ENCODE measurements at places on chromosomes 5 and 9.

- peaks cover under 1% of the 10 kb centered on the region for H3K4me1 ChIP-seq
- H3K27me3 ChIP-seq, result no peaks in the 10 kb centered on the region
- H3K27ac ChIP-seq, result no peak overlapping the region
- no peak for DNase-seq
- no peaks in the 10 kb centered on the region for H3K36me3 ChIP-seq
These were observed 171.0 kb downstream of the MSX2 start for GRCh38 chr5:174895360-174895759.

DNA sequence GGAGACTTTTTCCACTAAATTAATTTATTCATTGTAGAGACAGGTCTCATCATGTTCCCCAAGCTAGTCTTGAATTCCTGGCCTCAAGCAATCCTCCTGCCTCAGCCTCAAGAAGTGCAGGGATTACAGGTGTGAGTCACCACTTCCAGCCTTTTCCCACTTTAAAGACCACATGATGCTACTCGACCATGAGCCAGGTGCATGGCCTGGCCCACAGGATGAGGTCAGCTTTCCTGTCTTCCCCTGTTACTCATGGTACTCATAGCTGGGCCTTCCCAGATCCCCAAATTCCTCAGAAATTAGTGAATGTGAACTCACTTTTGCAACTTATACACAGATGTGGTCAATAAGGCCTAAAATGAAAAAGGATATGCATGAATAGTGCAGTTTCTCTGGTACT, 395.9 kb downstream of the SEMA5A start:
- peaks cover 20% of the 10 kb centered on the region for H3K4me1 ChIP-seq
- H3K36me3 ChIP-seq, result no peaks in the 10 kb centered on the region
- H3K27ac ChIP-seq, result peak overlapping the region; percentile 71

GRCh38 chr9:38066914-38067858, 1.8 kb downstream of the SHB start:
- peaks cover 27% of the 10 kb centered on the region for H3K4me1 ChIP-seq
- no peak for DNase-seq
- no peaks in the 10 kb centered on the region for H3K27me3 ChIP-seq
- peak overlapping the region; percentile 74 for H3K4me3 ChIP-seq

GRCh38 chr9:82894548-82894947, 168.4 kb downstream of the RASEF start:
- no peak for DNase-seq
- no peaks in the 10 kb centered on the region for H3K36me3 ChIP-seq
- no peaks in the 10 kb centered on the region for H3K27me3 ChIP-seq
- no peak overlapping the region for H3K4me3 ChIP-seq
- H3K27ac ChIP-seq, result no peak overlapping the region
- H3K4me1 ChIP-seq, result no peaks in the 10 kb centered on the region

DNA sequence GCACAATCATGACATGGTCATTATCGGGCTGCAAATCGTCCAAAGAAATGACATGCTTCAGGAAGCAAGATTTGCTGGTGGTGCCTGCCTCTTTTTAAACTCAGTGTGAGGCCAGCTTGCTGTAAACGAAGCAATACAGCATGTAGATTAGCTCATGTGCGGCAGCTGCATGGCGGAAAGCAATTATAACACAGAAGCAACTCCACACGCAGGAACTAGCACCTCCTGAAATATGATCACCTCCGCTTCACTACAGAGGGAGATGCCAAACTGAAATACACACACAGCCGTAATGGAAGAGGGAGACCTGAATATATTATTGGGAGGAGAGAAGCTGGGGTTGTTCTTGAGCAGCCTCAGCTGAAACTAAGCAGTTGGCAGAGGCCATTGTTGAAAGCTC, 312.5 kb downstream of the PSAT1 start:
- no peak for DNase-seq
- H3K36me3 ChIP-seq, result no peaks in the 10 kb centered on the region

DNA sequence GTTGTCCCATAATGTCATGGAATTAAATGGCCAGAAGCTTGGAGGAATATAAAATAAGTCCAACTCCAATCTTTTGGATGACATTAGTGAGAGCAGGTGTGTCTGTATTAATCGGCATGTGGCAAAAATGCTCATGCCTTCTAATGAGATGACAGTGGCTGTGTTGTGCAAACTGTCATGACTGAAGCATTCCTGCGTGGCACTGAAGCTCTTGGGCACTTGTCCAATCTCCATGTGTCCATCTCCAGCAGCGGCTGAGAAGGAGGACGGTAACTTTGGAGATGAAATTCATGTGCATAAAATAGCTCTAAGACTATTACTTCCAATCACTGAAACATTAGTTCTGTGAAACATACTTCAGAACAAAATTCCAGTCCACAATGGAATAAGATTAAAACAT, 697.5 kb upstream of the GRAMD2B start:
- H3K4me1 ChIP-seq, result no peaks in the 10 kb centered on the region
- no peak for DNase-seq
- H3K36me3 ChIP-seq, result no peaks in the 10 kb centered on the region
- H3K27ac ChIP-seq, result no peak overlapping the region
- no peak overlapping the region for H3K4me3 ChIP-seq
- no peaks in the 10 kb centered on the region for H3K27me3 ChIP-seq

DNA sequence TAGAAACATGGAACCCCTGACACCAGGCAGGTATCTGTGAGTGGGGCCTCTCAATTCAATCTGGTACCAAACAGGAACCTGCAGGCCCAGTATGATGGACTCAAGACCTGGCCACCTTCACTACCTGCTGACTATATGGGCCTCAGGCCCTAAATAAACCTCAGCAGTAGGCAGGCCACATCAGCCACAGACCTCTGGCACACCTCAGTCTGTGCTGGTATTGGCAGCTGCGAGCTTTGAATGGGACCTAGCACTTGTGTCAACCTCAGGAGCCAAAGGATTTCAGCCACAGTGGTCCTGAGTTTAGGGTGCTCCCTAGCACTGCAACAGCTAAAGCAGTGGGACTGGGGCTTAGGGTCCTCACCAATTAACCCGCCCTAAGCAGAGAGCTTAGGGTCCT, 325.5 kb downstream of the ZNF608 start:
- H3K27me3 ChIP-seq, result no peaks in the 10 kb centered on the region
- no peak overlapping the region for H3K4me3 ChIP-seq
- no peak overlapping the region for H3K27ac ChIP-seq
- no peaks in the 10 kb centered on the region for H3K4me1 ChIP-seq

- no peak overlapping the region for H3K27ac ChIP-seq
- H3K4me1 ChIP-seq, result peaks cover 10% of the 10 kb centered on the region
- H3K27me3 ChIP-seq, result no peaks in the 10 kb centered on the region
- no peaks in the 10 kb centered on the region for H3K36me3 ChIP-seq
- no peak for DNase-seq
- H3K4me3 ChIP-seq, result no peak overlapping the region
These were observed 81.0 kb upstream of the TLE4 start for GRCh38 chr9:79490657-79491248.

DNA sequence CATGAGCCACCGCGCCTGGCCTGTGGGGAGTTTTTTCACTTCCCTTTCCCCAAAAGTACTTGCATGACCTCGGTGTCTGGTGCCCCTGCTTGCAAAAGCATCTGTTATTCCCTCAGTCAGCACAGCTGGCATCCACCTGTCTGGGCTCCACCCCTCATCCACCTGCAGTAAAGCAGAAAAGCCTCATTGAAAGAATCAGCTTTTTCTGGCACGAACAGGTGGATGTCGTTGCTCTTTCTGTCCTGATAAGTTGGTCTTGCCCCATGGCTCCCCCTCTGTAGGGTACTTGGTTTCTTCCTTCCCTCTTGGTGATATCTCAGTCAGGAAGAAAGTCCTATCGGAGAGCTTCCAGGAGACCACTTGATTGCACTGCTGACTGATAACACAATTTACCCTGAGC, 37.4 kb downstream of the WWC1 start:
- DNase-seq, result no peak
- no peak overlapping the region for H3K27ac ChIP-seq
- no peaks in the 10 kb centered on the region for H3K27me3 ChIP-seq
- H3K4me3 ChIP-seq, result no peak overlapping the region
- peaks cover 46% of the 10 kb centered on the region for H3K4me1 ChIP-seq
- peaks cover 5% of the 10 kb centered on the region for H3K36me3 ChIP-seq

- no peak overlapping the region for H3K4me3 ChIP-seq
- H3K27ac ChIP-seq, result no peak overlapping the region
- H3K27me3 ChIP-seq, result no peaks in the 10 kb centered on the region
- no peak for DNase-seq
These were observed 8.9 kb downstream of the AGXT2 start for GRCh38 chr5:35038891-35039290.

- no peak for DNase-seq
- H3K36me3 ChIP-seq, result no peaks in the 10 kb centered on the region
- no peak within 1 kb of the TSS for H3K27ac ChIP-seq
- no peaks in the 10 kb centered on the region for H3K4me1 ChIP-seq
These were observed at the start of gene ITK for GRCh38 chr5:157180374-157181264. ITK (plus strand) TSS chr5:157180840; CDS start chr5:157180978, 138 bp downstream.

- H3K36me3 ChIP-seq, result no peaks in the 10 kb centered on the region
- H3K4me1 ChIP-seq, result peaks cover 18% of the 10 kb centered on the region
- no peak overlapping the region for H3K4me3 ChIP-seq
- H3K27me3 ChIP-seq, result no peaks in the 10 kb centered on the region
- no peak overlapping the region for H3K27ac ChIP-seq
These were observed 61.6 kb upstream of the SPRY4 start for GRCh38 chr5:142386137-142387023.

- no peak overlapping the region for H3K4me3 ChIP-seq
- H3K4me1 ChIP-seq, result no peaks in the 10 kb centered on the region
- H3K27ac ChIP-seq, result no peak overlapping the region
These were observed 7.2 kb upstream of the GM2A start for GRCh38 chr5:151245680-151246219.

GRCh38 chr5:171336521-171337209, 27.6 kb downstream of the TLX3 start:
- no peaks in the 10 kb centered on the region for H3K4me1 ChIP-seq
- no peak for DNase-seq

GRCh38 chr5:57532513-57533497, 50.2 kb upstream of the ACTBL2 start:
- no peaks in the 10 kb centered on the region for H3K4me1 ChIP-seq
- DNase-seq, result no peak
- no peak overlapping the region for H3K4me3 ChIP-seq
- H3K36me3 ChIP-seq, result no peaks in the 10 kb centered on the region
- H3K27ac ChIP-seq, result no peak overlapping the region

DNA sequence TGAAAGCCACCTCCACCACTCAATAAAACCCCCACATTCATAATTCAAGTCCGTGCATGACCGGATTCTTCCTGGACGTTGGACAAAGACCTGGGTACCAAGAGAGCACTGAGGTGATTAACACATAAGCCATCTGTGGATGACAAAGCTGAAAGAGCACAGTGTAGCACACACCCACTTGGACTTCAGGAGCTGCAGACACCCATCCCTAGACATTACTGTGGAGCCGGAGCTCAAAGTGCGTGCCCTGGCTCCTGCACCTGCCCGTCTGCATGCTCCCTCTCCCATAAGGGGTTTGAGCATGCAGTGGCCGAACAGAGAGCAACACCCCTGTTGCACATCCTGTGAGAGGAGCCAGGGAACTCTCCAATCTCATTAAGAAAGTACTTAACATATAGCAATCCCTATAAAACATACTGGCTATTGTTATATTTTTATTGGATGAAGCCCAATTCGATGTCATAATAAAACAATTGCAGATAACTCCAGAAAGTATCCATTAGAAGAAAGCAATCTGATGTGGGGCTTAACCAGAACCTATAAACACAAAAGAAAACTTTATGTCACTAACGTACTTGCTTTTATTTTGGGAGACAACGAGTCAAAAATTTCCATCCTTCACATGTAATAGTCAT, 1174.2 kb upstream of the C9orf72 start:
- DNase-seq, result no peak
- no peak overlapping the region for H3K27ac ChIP-seq
- no peak overlapping the region for H3K4me3 ChIP-seq
- H3K4me1 ChIP-seq, result no peaks in the 10 kb centered on the region
- H3K36me3 ChIP-seq, result no peaks in the 10 kb centered on the region

GRCh38 chr5:138601444-138601843, 26.2 kb upstream of the HSPA9 start:
- no peak for DNase-seq
- H3K27me3 ChIP-seq, result no peaks in the 10 kb centered on the region
- peaks cover 10% of the 10 kb centered on the region for H3K4me1 ChIP-seq
- no peaks in the 10 kb centered on the region for H3K36me3 ChIP-seq

GRCh38 chr5:58094031-58094430, 365.9 kb downstream of the PLK2 start:
- no peak overlapping the region for H3K4me3 ChIP-seq
- H3K27me3 ChIP-seq, result no peaks in the 10 kb centered on the region
- H3K4me1 ChIP-seq, result peaks cover 7% of the 10 kb centered on the region
- peak; percentile 42 for DNase-seq

- no peak overlapping the region for H3K4me3 ChIP-seq
- no peaks in the 10 kb centered on the region for H3K36me3 ChIP-seq
- DNase-seq, result no peak
These were observed 24.3 kb upstream of the NCS1 start for GRCh38 chr9:130147910-130148309.

DNA sequence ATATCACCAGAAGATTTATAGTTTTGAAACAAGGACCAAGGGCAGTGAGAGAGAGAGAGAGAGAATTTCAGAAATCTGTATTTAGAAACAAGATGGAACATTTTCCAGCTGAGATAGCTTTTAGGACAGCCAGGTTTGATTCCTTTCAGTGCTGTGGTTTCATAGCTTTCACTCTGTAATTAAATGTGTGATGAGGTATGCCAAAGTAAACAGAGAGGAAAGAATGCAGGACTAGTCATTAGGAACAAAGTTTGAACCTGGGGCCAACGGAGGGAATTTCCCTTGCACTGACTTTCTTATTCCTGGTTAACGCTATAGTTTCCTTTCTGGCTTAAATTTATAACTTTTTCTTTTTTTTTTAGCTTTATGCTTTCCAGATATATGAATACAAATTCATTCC, 10.0 kb upstream of the CCL28 start:
- H3K27ac ChIP-seq, result peak overlapping the region; percentile 18
- peaks cover 22% of the 10 kb centered on the region for H3K4me1 ChIP-seq
- H3K36me3 ChIP-seq, result no peaks in the 10 kb centered on the region
- no peaks in the 10 kb centered on the region for H3K27me3 ChIP-seq

GRCh38 chr5:159182691-159183090, 26.7 kb downstream of the RNF145 start:
- H3K4me1 ChIP-seq, result peaks cover 65% of the 10 kb centered on the region
- peaks cover 13% of the 10 kb centered on the region for H3K36me3 ChIP-seq
- peak overlapping the region; percentile 65 for H3K27ac ChIP-seq
- DNase-seq, result no peak

- H3K27me3 ChIP-seq, result no peaks in the 10 kb centered on the region
- no peak for DNase-seq
- H3K4me3 ChIP-seq, result no peak overlapping the region
- H3K36me3 ChIP-seq, result no peaks in the 10 kb centered on the region
- H3K27ac ChIP-seq, result no peak overlapping the region
- H3K4me1 ChIP-seq, result peaks cover 15% of the 10 kb centered on the region
These were observed 818.0 kb upstream of the ZNF608 start for GRCh38 chr5:125564317-125564975.

- no peak overlapping the region for H3K27ac ChIP-seq
- no peaks in the 10 kb centered on the region for H3K4me1 ChIP-seq
- no peaks in the 10 kb centered on the region for H3K36me3 ChIP-seq
- H3K27me3 ChIP-seq, result no peaks in the 10 kb centered on the region
These were observed 417.7 kb upstream of the KLF4 start for GRCh38 chr9:107907255-107907654.

Data from keratinocyte (primary cell).